ENCODE measurements at places on chromosomes 12 and 14.

- no peak for DNase-seq
These were observed 18.2 kb upstream of the TNS2 start for GRCh38 chr12:53031616-53032015.

- DNase-seq = no peak
These were observed 665.7 kb upstream of the TBX3 start for GRCh38 chr12:115349711-115350110.

GRCh38 chr12:11891754-11892386 is 178.9 kb upstream of the BCL2L14 start:
- no peak for DNase-seq

DNA sequence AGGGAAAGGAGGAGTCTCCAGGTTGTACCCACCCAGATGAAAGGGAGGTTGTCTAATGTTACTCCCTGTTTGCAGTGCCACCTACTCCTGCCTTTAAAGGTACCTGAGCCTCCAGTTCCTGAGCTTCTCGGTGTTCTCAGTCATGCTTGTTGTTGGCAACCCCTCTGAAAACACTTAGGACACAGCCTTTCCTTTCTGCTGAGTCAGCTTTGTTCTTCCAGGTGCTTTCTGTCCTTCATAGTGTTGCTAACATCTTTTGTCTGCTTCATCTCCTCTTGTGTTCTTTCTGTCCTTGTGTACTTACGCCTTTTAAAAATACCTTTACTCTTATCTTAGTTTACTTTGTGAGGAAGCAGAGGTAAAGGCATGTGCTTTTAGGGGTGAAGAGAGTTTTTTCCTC is 97.0 kb upstream of the NEDD1 start:
- DNase-seq = no peak

GRCh38 chr14:29587046-29587445 is 340.6 kb downstream of the PRKD1 start:
- DNase-seq = no peak
